KG1 (cell line): ENCODE measurements at places on chromosomes 2 and 18.

GRCh38 chr2:40032650-40033319 is 253.7 kb upstream of the THUMPD2 start:
- no peak for DNase-seq

GRCh38 chr18:74547860-74548259 is 13.6 kb downstream of the CNDP1 start:
- no peak for DNase-seq

GRCh38 chr2:30224151-30224550 is 7.2 kb upstream of the LBH start:
- DNase-seq = no peak

GRCh38 chr18:59628995-59629394 is 68.2 kb downstream of the CCBE1 start:
- DNase-seq = no peak

DNA sequence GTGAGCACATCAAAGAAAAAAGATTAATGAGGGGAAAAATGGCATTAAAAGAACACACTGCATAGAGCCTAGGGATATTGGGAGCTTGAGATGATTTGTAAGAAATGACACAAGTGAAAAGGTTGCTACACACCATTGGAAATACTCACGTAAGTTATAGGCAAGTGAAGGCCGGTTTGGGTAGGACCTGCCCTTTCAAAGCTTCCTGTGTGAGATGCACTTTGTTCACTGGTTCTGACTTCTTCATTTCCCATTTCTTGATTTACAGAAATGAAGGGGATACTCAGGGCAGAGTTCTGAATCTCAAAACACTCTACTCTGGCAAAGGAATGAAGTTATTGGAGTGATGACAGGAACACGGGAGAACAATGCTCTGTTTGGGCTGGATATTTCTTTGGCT is at the start of gene IL18RAP:
Gene IL18RAP (plus strand): TSS at position 251 of the 400 bp plus-strand sequence. CDS start 118 bp downstream, at position 369.
- peak; percentile 24 for DNase-seq

- no peak for DNase-seq
Observed at GRCh38 chr18:55139836-55140235, 180.6 kb upstream of the CCDC68 start.

- no peak for DNase-seq
Observed at GRCh38 chr18:58633874-58634273, 5.0 kb upstream of the ALPK2 start.
